Neural progenitor cell (in vitro differentiated cells): ENCODE measurements at places on chromosomes 2 and 18.

GRCh38 chr2:28391564-28392296 is 928 bp upstream of the FOSL2 start:
- peak; percentile 66 for DNase-seq

GRCh38 chr18:50093366-50094064 is 101.4 kb downstream of the MYO5B start:
- no peak for DNase-seq

GRCh38 chr18:75112186-75113096 is 96.5 kb downstream of the PTGR3 start:
- DNase-seq: no peak

- no peak for DNase-seq
Measured at GRCh38 chr2:39563572-39563971, 102.1 kb upstream of the TMEM178A start.

GRCh38 chr18:78781601-78781960 is 198.0 kb upstream of the SALL3 start:
- DNase-seq: no peak

- no peak for DNase-seq
Measured at GRCh38 chr2:161836664-161837063, 212.4 kb downstream of the SLC4A10 start.

GRCh38 chr2:43906448-43907109 is 67.8 kb downstream of the ABCG8 start:
- DNase-seq: peak; percentile 7

- no peak for DNase-seq
Measured at GRCh38 chr18:48637081-48637990, 98.5 kb downstream of the CTIF start.

DNA sequence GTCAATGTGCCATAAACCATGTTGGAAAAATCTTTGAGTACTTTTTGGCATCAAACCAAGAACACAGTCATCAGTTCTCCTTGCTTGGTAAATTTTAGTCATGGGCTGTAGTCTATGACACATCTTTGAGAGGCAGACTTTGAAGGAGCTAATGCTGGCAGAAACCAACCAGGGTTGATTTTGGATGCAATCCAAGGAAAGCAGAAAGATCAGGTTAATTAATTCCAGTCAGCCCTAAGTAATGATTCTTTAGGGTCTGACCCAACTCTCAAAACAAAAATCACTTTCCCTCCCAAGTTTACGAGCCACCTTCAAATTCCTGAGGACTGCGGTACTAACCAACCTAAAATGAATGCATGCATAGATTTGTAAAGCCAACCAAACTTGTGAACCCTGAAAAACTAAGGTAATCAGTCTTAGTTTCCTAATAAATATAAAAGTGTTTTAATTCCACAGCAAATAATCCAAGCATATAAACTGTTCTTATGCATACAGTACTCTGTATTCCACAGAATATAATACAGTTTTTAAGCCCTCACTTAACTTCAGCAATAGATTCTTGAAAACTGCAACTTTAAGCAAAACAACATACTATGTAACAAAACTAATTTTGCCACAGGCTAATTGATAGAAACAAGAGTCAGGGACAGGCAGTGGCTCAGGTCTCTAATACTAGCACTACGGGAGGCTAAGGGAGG is 22.0 kb downstream of the AP1S3 start:
- DNase-seq: no peak

DNA sequence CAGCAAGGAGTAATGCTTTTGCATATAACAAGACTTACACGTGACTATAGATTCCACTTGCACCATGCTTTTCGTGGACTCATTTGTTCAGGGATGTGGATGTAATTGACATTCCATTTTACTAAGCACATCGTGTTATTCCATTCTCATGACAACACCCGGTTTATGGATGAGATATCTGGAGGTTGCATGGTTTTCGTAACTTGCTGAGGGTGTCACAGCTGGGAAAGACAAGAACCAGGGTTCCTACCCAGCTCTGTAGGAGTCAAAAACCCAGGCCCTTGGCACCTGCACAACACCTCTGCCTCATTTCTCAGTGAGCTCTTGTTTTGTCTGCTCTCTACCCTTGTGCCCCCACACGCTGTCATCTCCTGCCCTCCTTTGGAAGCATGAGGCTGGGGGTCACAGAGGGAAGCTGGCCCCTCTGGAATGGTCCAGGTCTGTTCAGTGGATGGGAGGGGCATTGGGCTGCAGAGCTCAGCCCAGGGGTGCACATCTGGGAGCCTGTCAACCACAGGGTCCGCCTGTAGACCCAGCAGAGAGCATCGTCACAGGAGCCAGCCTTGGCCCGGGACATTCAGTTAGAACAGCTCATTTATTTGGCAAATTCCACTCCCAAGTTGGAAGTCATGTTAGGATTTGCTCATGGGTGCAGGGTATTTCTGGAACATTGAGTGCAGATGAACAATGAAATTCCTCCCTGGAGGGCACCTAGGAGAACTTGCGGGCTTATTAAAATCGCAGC is 120.1 kb upstream of the TWIST2 start:
- no peak for DNase-seq

DNA sequence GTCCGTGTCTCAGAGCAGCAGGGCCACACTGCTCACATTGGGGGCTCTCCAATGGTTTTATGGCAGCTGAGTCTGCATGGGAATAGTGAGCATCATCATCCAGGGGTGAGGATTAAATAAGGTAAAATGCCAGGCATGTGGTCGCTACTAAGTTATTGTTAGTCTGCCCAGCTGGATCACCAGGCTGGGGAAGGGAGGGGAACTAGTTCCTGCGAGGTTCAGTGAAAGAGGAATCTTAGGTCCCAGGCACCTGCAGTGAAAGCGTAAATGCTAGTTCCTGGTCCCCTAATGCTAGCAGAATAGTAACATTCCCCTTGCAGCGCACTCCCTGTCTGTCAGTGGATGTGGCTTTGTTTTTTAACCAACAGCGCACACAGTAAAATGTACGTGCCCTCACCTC is 60.1 kb downstream of the ARHGEF4 start:
- DNase-seq: peak; percentile 40

GRCh38 chr2:10536569-10537133 is 88.5 kb upstream of the ODC1 start:
- DNase-seq: no peak
